Stimulated activated CD8-positive, alpha-beta memory T cell treated with anti-CD3 and anti-CD28 coated beads, Interleukin-15, amount 100 ng/mL, for 4 hours (primary cell): ENCODE measurements at places on chromosomes 3 and 15.

GRCh38 chr3:49012441-49013017 is 5.3 kb downstream of the WDR6 start:
- no peak for DNase-seq

GRCh38 chr15:72338617-72339321 is 18.8 kb upstream of the CELF6 start:
- no peak for DNase-seq

GRCh38 chr3:126180477-126181397 is at the start of gene ALDH1L1:
TSS of gene ALDH1L1 (minus strand) at chr3:126180586. CDS start at chr3:126160979, 19,607 bp downstream.
- DNase-seq, result no peak

GRCh38 chr3:177744873-177745606 is 547.8 kb upstream of the TBL1XR1 start:
- DNase-seq, result no peak

GRCh38 chr3:56624725-56625124 is 58.3 kb downstream of the TASOR start:
- no peak for DNase-seq

DNA sequence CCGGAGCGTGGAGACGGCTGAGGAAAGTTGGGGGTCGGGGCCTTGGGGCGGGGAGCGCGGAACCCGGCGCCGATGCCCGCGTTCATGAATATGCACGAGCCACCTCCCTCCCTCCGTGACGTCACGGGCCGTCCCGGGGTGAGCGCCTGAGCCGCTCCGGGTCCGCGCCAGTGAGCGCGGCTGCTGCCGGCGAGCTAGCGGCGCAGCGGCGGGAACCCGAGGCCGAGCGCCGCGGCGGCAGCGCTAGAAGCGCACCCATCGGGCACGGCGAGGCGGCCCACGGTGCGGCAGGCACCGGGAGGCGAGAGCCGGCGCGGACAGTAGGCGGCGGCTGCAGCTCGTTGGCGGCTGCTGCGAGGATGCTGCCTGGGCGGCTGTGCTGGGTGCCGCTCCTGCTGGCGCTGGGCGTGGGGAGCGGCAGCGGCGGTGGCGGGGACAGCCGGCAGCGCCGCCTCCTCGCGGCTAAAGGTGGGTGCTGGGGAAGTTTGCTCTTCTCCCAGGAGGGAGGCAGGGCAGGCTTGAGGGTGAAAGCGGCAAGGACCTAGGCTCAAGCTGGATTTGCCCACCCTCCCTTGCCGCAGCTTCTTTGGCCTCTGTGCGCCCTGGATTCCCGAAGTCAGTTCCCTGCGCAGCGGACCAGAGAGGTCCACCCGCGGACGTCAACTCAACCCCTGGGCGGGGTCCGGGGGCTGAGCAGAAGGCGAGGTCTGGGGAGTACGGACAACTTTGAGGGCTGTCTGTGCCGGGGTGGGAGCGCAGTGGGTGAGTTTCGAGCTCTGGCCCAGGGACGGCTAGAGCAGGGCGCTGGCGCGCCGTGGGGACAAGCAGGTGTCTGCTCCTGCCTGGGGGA is at the start of gene CLSTN2:
TSS of gene CLSTN2 (plus strand) at position 170 of the 850 bp plus-strand sequence.
- no peak for DNase-seq

- no peak for DNase-seq
Measured at GRCh38 chr3:12886106-12886679, 44.8 kb upstream of the RPL32 start.

GRCh38 chr3:189143321-189143720 is 28.4 kb upstream of the TPRG1 start:
- DNase-seq, result no peak

DNA sequence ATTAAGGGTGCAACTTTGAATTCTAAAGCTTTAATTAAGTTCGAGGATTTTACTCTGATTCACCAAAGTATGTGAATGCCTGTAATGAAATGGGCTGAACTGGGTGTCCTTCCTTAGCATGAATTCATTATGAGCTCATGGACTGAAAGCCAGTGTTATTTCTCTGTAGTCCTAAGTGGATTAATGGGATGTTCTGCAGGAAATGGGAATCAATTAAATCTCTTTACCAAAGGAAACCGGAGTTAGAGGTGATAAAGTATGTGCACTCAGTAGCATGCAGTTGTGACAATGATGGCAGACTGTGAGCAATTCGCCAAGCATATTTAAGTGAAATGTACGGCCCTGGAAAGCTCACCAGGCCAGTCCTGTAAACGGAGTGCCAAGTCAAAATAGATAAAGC is 138.7 kb downstream of the CHL1 start:
- no peak for DNase-seq

GRCh38 chr3:136330900-136331299 is 80.8 kb downstream of the PCCB start:
- DNase-seq, result no peak

GRCh38 chr15:37995461-37996347 is 61.3 kb downstream of the TMCO5A start:
- no peak for DNase-seq

- no peak for DNase-seq
Measured at GRCh38 chr15:83973816-83974215, 261.8 kb upstream of the GOLGA6L4 start.

DNA sequence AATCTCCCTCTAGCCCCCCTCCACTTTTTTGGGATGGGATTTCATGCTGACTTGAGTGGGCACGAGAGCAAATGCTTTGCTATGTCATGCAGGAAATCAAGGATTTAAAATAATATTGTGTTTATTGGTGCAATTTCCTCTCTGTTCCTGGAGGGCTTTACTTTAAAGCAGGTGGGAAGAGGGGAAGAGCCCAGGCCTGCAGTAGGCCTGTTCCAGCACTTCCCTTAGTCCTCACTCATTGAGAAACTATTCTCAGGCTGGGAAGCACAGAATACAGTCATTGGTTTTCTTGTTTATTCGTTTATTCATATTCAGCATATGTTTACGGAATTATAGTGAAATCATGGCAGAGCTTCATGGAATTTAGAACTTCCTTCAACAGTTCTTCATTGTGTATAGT is 41.7 kb upstream of the SPSB4 start:
- no peak for DNase-seq

DNA sequence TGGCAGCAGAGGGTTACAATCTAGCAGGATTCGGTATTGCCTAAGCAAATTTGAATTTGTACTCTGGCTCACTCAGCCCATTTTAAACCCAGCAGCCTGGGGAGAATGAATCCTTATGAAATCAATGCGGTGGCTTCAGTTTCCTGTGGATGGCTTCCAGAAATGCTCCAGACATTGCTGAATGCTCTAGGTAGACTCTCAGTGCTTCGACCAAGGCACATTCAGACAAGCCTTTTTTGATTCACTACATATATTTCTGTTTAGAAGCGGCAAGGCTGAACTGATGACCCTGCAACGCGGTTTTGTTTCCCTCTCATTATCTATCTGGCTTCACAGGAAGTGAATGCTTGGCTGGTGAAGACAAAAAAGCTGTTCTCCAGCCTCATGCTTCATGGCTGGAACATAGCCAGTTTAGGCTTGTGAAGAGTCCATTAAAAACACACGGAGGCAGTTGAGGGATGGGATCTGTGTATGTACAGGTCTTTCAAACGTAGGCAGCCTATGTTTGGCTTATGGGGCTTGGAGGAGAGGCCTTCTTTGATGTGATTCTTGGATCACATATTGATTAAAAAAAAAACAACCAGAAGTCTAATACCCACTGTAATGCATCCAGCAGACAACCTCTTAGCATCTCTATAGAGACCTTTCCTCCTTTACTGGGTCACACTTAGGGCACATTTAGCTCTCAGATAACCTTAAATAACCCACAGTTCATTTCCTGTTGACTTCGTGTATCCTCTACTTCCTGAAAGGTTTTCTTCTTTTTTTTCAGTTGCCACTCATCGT is 400.2 kb upstream of the TBL1XR1 start:
- no peak for DNase-seq

DNA sequence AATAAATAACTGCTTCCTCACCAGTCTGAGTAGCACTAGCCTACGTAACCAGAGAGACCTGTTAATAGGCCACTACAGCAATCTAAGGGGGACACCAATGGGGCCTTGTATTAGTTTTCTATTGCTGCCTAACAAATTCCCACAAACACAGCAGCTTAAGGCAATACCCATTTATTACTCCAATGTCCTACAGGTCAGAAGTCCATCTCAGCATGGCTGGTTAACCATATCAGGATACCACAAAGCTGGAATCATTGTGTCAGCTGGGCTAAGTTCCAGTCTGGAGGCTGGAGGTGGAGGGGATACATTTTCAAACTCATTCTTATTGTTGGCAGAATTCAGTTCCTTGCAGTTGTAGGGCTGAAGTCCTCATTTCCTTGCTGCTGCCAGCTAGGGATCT is 331.9 kb downstream of the ULK4 start:
- DNase-seq, result no peak

- no peak for DNase-seq
Measured at GRCh38 chr15:25670025-25670554, 193.0 kb downstream of the ATP10A start.

DNA sequence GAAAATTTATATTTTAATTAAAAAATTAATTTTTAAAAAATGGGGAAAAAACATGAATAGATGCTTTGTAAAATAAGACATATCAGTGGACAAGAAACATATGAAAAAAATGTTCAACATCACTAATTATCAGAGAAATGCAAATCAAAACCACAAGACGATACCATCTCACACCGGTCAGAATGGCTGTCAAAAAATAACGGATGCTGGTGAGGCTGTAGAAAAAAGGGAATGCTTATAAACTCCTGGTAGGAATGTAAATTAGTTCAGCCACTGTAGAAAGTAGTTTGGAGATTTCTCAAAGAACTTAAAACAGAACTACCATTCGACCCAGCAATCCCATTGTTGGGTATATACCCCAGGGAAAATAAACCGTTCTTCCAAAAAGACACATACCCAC is 93.8 kb downstream of the XRN1 start:
- no peak for DNase-seq
